ENCODE measurements at places on chromosomes 11 and 22. TPM values are rescaled to one million over a fixed set of nuclear protein-coding genes. Genes with fewer than 3 reads are reported as not detected.

Gene FAM227A
- 1.1 TPM for total RNA-seq

Gene TMEM126B
- 58.7 TPM for total RNA-seq

Gene FGF19
- total RNA-seq = not detected

Gene UCP3
- total RNA-seq = 0.26 TPM

Gene EHF
- 0.06 TPM for total RNA-seq

Gene OR51B4
- total RNA-seq = not detected

Gene JHY
- total RNA-seq = 1.1 TPM

Gene ANGPTL5
- total RNA-seq = 0.92 TPM

Gene NR1H3
- total RNA-seq = 20.3 TPM

Gene FJX1
- 71.6 TPM for total RNA-seq

Gene PTGDR2
- total RNA-seq = not detected

Gene APOBEC3B
- 5.0 TPM for total RNA-seq

Gene OR6X1
- total RNA-seq = not detected

Gene POU2AF3
- not detected for total RNA-seq

Gene C1QTNF6
- 4.6 TPM for total RNA-seq

Gene RIMBP3C
- 0.19 TPM for total RNA-seq

Gene TREH
- total RNA-seq = not detected

Gene DAGLA
- total RNA-seq = 2.2 TPM

Gene DMC1
- total RNA-seq = 3.2 TPM

Gene NPAS4
- not detected for total RNA-seq

Gene SPI1
- not detected for total RNA-seq

Gene METTL15
- 14.0 TPM for total RNA-seq

Gene TCN2
- total RNA-seq = 7.7 TPM

Gene MAP6
- 5.7 TPM for total RNA-seq

Gene NRGN
- 0.40 TPM for total RNA-seq

Gene TNNT3
- 0.25 TPM for total RNA-seq

Gene TIGD3
- not detected for total RNA-seq

Gene CCDC116
- total RNA-seq = 0.19 TPM

Gene FDXACB1
- total RNA-seq = 2.9 TPM

Gene PHRF1
- 27.9 TPM for total RNA-seq

Gene FXYD2
- total RNA-seq = not detected

Gene OSBP2
- 2.9 TPM for total RNA-seq

Gene OR2AG1
- not detected for total RNA-seq

Gene CLDN5
- total RNA-seq = 17.2 TPM

Gene HNRNPUL2
- 14.9 TPM for total RNA-seq

Gene P2RY2
- total RNA-seq = 1.2 TPM

Gene SLC7A4
- total RNA-seq = not detected

Gene SYT7
- total RNA-seq = 8.9 TPM

Gene MYOD1
- not detected for total RNA-seq

Gene OR56A1
- total RNA-seq = not detected

Data from aortic smooth muscle cell (primary cell).